ENCODE measurements at places on chromosomes 1 and 21.

DNA sequence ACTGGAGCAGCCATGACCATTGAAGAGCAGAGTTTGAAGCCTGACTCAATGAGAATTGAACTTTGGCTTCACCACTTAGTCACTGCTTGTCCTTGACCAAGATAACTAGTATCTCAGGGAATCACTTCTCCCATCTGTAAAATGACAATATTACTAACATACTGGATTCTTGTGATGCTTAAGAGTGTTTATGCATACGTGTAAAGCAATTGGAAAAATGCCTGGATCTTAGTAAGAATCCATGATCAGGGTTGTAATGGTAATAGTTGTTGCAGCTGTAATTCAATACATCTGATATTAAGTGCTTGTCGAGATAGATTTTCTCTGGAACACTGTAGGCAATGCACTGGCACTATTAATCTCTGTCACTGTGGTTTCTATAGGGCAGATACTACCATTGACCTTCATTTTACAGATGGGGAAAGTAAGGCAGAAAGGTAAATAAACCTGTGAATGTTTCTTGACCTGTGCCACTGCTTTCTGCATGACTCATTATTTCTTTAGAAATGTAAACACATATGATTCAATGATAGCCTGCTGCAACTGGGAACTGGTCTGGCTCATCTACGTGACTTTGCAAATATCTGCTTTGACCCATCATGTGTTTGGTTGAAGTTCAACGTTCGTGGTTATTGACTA, 662.5 kb downstream of the PLA2G4A start:
- no peak for DNase-seq

DNA sequence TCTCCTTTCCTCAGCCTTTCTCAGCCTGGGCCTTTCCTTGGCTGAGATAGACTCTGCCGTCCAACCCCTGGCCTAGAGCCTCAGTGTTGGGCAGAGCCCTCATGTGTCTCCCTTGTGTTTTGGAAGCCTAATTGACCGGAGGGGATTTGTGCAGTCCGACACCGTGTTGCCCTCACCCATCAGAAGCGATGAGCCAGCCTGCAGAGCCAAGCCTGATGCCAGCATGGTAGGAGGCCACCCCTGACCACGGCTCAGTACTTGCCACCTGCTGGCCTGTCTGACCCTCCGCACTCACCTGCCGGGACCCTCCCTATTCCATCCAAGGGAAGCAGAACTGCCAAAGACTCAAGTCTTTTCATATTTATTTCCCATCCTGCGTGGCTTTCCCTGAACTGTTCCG, 9.3 kb upstream of the SFN start:
- no peak for DNase-seq

DNA sequence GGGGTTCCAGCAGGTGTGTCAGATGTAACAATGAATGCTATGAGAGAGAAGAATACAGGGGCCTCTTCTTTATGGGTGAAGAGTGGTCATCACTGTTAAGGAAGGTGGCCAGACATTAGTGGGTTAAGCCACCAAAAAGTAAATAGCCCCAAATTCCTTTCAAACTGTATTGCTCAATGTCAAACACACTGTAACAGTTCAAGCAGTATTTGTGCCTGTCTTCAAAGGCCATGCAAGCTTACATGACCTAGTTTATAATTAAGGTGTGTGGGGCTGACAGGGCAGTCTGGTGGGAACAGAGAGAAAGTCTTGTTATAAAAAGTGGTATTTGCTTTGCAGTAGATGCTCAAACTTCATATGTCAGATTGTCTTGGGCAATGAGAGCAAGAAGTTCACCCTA, 18.5 kb downstream of the CHIT1 start:
- no peak for DNase-seq

- DNase-seq = peak; percentile 82
Measured at GRCh38 chr1:77281491-77282186, at the start of gene AK5. Gene AK5 (plus strand): TSS chr1:77282019. CDS start chr1:77282314, 295 bp downstream.
